ENCODE measurements at places on chromosomes 11 and 22.

DNA sequence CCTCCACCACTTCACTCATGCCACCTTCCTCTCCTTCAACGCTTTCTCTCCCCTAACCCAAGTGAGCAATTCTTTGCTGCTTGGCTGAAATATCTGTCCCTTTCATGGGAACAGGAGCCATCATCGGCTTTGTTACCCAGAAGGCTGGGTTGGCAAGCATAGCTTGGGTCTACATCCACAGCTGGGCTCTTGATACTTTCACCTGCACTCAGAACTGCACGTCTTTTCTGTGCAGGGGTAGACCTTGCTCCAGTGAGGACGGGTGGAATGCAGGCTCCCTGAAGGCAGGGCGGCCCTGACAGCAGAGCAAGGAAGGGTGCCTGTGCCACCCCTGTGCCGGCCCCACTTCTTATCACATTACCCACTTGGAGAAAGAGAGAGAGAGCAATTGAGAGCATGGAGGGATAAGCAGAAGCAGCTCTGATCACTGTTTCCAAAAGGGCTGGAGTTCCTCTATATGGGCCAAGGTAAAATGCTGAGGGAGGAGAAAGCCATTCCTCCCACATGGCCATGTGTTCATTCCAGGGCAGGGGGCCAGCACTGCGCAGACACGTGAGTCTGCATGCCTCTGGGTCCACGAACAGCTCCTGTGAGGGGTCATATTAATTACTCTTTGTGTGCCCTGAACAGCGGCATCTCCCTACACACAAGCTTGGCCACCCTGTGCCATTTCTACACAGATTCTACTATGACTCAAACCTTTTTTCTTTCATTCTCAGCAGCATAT lies 181.8 kb downstream of the BUD13 start:
- DNase-seq: no peak

- no peak for DNase-seq
Measured at GRCh38 chr22:27217154-27217553, 559.8 kb downstream of the MIAT start.

GRCh38 chr22:50250555-50251476 lies at the start of gene HDAC10:
HDAC10 (minus strand) TSS chr22:50251265; CDS start chr22:50251032, 233 bp downstream.
- peak; percentile 96 for DNase-seq

DNA sequence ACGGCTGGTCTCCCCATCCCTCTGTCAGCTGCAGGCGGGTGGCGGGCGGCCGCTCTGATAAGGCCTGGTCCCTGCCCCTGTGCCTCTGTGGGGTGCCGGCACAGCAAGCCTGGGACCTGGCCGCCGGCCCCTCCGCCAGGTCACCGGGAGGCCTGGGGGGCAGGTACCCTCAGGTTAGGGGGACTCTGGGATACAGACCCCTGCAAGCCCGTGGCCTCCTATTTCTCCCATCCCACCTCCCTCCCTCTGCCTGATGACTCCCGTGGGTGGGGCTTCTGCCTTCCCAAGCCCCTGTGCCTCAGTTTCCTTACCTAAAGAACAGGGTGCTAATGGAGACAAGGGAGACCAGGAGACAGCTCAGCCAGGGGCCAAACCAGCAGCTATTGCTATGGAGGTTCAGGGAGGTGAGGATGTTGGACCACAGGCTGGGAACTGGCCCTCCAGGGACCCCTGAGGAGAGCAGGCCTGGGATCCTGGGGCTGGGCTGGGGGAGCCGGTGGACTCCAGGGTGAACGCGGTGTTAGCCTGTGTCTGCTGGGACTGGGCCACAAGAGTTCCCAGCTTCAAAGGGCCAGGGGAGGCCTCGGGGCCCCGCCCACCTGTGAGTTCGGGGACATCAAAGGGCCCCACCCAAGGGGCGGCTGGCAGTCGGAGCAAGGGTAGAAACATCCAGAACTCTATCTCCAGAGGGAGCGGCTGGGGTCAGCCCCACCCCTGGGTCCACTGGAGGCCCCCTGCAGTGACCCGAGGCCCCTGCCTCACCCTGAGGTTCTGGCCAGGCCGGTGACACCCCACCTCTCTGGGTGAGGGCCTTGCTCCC lies 32.0 kb upstream of the TH start:
- DNase-seq: no peak

- DNase-seq: no peak
Measured at GRCh38 chr11:110566577-110566976, 136.8 kb downstream of the FDX1 start.

DNA sequence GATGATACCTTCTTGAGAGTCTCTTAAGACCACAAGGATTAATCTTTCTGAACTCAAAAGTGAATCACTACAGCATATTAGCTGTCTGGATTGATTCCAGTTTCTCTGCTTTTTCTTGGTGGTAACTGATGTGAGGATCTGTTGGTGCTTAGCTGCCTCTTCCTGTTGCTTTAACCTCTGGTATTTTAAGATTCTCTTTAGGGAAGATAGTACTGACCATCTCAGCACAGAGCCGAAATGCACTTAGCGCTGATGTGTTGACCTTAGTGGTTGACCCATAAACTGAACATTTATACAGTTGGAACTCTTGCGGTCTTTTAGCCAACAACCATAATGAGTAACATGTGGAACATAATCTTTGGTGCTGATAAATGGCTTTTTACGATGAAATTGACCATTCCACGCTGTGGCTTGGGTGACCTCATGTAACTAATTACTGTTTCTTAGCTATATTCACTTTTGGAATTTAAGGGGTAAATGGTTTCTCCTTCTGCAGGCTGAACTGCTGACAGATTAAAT lies 33.7 kb downstream of the APLP2 start:
- DNase-seq: no peak

DNA sequence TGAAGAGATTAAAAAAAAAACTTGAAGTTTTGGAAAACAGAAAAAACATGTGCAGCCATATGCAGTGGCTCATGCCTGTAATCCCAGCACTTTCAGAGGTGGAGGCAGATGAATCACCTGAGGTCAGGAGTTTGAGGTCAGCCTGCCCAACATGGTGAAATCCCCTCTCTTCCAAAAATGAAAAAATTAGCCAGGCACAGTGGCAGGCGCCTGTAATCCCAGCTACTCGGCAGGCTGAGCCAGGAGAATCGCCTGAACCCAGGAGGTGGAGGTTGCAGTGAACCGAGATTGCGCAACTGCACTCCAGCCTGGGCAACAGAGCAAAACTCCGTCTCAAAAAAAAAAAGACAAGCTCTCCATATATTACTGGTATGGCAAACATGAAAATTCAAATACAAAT lies 7.6 kb downstream of the DLG2 start:
- no peak for DNase-seq

GRCh38 chr11:2406878-2407410 lies 6.4 kb downstream of the TSSC4 start:
- DNase-seq: no peak

DNA sequence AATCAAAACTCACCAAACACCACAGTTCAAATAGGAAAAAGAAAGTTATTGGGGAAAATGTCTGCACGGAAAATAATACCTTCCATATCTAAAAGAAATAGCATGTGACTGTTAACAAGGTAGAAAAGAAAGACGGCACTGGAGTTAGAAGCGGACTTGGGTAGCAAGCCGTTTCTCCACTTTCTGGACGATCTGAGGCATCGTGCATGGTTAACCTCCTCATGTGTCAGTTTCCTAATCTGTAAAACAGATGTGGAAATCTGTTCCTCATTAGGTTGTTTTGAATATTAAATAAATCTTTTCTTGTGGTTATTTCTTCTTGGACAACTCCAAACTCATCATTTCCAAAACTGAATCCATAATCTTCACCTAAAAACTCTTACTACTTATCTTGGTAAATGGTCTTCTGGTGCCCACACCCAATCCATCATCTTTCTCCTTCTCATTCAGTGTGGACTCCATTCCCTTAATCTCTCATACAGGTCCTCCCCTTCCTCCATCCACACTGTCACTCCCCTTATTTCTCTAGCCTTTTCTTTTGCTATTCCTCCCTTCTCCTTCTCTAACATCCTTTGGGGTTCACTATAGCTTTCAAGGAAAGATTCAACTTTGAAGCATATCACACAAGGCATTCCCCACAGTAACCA lies 53.5 kb downstream of the VSIG10L2 start:
- no peak for DNase-seq

DNA sequence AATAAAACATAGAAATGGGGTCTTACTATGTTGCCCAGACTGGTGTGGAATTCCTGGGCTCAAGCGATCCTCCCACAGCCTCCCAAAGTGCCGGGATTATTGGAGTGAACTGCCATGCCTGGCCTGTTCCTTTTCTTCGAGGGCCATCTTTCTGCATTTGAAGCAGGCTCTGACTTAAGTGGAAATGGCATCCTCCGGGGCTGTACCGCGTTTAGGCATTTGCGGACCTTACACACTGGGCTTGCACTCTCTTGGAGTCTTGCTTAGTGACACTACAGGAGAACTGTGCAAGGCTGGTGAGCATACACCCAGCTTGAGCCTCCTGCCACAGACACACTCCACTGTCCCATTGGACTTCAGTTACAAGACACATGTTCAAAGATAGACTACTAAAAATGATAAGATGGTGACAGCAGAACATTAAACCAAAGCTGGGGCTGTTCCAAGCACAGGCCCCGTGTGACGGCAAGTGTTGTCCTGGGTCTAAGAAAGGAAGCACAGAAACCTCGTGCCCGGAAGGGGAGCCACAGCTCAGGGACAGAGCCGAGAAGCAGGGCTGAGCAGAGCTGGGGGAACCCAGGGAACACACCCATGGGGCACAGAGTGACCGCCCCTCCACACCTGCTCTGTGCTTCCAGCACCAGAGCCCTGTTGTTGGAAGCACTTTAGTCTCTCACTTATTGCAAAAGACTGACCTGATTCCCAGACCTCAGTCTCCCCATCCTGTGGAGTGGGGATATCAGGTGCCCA lies 59.0 kb upstream of the SHANK2 start:
- DNase-seq: no peak

- no peak for DNase-seq
Measured at GRCh38 chr11:114291842-114292680, 4.1 kb upstream of the NNMT start.

DNA sequence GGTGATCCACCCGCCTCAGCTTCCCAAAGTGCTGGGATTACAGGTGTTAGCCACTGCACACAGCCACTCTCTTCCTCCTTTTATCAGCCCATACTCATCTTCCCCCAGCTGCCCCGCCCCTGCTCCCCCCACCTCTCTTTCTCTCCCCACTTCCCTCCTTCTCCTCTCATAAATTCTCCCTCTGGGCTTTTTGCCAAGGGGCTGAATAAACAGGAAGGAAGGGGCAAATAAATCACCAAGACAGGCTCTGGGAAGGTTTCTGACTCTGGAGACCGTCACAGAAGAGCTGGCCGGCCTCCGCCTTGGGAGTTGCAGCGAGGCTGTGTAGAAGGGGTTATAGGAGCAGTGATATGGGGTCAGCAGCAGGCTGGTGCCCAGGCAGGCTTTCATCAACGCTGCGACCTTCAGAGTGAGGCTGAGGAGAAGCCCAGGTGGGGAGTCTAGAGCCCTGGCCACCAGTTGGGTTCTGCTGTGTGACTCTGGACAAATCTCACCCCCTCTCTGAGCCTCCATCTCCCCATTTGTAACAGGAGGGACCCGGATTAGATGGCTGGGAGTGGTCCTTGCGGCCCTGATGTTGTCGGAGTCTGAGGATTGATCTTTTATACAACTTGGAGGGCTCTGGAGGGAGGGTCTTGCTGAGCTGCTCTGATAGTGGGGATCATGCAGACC lies 62.6 kb upstream of the RASD2 start:
- no peak for DNase-seq

DNA sequence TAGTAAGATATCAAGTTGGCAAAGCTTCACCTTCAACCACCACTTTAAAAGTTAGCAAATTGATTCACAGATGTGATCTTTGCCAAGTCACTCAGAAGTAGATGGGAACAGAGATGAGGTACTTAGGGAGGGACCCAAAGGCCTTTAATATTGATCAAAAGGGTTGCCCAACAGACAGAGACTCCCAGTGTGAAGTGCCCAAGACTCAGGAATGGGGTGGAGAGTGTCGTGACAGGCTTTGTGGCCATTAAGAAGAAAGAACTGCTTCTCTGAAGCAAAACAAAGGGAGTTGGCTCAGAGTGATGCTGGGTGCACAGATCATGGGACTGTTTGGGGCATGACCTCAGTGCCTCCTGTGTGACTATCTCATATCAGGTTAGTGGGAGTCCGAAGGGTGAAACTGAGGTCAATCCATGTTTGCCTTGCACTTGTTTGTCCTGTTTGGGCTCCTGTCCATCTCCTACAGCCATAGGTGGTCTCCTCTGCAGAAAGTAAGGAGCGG lies 132.3 kb downstream of the APIP start:
- DNase-seq: peak; percentile 30

DNA sequence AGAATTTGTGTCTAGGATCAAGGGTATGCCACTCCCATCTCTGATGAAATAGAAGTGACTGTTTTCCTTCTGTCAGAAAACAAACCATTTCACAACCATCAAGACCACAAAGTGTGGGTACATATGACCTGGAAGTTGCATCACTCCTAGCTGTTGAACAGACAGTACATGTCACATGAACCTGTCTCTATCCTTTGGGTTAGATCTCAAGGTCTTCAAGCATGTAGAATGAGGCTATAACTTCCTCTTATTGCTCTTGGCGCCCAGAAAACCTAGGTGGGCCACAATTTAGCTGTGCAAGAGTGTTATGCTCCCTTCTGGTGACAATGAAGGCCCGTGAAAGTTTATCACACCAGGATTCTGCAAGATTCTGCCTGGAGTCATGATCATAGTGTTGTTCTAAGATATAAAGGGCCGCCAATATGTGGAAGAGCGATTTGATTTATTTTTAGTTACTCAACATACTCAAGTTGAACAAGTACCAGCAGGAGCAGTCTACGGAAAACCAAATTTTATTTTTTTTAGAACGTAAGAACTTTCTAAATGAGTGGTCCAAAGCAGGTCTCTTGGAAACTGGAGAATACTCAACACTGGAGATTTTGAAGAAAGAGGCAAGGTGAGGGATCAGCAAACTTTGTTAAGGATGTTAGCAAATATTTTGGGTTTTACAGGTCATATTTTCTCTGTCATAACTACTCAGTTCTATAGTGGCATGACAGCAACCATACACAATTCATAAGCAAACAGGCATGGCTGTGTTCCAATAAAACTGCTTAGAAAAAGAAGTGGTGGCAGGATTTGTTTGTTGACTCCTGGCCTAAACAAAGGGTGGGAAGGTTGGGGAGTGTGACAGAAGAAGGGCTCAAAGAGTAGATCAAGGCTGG lies 101.8 kb downstream of the USP35 start:
- DNase-seq: peak; percentile 37

- DNase-seq: no peak
Measured at GRCh38 chr11:1967641-1968225, 20.6 kb downstream of the MRPL23 start.

GRCh38 chr11:134497586-134497985 lies 85.5 kb upstream of the B3GAT1 start:
- no peak for DNase-seq

All from HuH-7 (cell line).